ENCODE measurements at places on chromosomes 12 and 14.
A peak's percentile ranks its signal among the peaks of the same experiment; 100 is the strongest.

GRCh38 chr12:15597125-15597830 lies 191.9 kb downstream of the EPS8 start:
- no peak for DNase-seq

GRCh38 chr12:24425601-24425970 lies 476.1 kb upstream of the SOX5 start:
- DNase-seq, result no peak

DNA sequence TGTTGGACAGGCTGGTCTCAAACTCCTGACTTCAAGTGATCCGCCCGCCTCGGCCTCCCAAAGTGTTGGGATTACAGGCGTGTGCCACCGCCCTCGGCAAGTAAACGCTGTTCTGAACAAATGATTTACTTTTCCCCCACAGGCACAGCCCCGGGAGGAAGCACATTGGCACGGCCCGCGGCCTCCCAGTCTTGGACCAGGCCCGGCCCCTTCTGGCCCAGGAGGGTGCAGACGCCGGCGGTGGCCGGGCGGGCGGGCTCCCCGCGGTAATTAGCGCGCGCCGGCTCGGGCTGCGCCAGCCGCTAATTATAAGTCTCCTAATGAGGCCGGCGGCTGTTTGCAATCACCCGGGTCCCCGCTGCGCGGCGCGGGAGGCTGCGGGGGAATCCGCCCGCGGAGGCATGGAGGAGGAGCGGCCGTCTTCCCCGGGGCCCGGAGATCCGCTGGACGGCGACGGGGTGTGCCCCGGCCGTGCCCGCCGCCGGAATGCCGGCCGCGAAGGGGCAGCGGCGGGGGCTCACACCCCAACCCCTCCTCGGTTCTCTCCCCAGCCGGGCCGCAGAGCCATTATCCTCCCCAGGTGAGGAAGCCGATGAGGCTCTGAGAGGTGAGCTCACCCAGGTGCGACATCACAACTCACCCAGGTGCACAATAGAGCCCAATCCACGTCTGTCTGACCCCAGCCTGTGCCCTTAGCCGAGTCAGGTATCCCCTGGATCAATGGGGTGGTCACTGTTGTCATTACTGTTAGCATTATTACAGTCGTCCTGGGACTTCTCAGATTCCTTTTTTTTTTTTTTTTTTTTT lies 3.3 kb upstream of the POP5 start:
- DNase-seq, result no peak

- DNase-seq, result no peak
Observed at GRCh38 chr14:36087411-36087810, 89.1 kb downstream of the PTCSC3 start.

- DNase-seq, result peak; percentile 29
Observed at GRCh38 chr14:103427485-103428443, 42.5 kb downstream of the MARK3 start.

DNA sequence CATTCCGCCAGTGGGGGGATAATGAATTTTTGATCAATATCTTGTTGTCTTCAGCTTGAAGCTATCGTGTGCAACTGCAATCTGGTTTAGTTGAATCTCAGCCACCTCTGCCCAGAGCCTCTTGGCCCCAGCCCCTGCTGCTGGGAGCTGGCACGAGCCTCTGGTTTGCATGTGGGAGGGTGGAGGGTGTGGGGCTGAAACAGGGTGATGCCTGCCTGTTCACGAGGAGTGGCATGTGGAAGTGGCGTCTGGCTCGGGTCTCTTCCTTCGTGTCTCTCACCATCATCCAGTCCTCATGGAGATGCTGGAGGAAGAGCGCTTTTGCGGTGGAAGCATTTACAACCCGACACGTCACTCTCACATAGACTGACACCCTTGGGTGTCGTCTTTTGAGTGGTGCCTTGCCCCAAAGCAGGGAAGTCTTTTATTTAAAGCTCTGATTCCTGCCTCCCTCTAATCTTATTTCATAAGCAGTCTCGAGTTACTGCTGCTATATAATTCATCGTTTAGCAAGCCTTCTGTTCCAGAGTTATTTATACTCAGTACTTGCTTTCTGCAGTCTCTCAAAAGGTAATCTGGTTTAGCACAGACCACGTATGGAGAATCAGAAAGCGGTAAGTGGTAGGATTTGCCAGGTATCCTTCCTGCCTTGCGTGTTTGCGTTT lies 64.5 kb downstream of the AACS start:
- DNase-seq, result no peak

GRCh38 chr14:98278800-98279199 lies 993.2 kb downstream of the BCL11B start:
- DNase-seq, result no peak

DNA sequence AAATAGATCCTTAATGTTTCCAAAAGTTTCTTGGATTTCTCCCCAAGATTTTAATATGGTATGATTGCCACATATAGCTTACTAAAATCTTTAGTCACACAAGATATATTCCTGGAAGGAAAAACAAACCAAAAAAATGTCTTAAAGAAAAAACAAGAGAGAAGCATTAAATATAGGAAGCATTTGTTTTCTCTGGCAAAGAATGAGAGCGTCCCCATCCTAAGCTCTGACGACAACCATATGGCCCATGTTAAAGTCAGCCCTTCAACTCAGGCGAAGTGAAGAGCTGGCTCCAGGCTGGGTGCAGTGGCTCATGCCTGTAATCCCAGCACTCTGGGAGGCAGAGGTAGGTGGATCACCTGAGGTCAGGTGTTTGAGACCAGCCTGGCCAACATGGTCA lies 35.6 kb downstream of the GCH1 start:
- DNase-seq, result no peak

DNA sequence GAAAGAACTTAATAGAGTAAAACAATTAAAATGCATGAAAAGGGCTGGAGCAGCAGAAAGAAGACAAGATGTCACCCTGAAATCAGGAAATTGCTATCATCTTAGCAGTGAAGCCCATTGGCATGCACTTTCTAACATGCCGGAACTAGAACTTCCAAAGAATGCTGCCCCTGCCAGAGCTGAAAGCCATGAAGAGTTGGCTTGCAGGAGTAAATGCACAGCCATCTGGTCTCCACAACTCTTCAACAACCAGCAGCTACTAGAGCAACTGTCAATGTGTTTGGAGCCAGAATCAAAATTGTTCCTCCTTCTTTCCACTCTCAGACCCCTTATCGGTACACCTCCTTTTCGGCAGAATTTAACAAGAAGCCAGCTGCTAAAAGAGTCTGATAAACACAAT lies 414.1 kb downstream of the KCNH5 start:
- DNase-seq, result no peak

GRCh38 chr12:91327131-91327530 lies 144.5 kb upstream of the DCN start:
- no peak for DNase-seq

DNA sequence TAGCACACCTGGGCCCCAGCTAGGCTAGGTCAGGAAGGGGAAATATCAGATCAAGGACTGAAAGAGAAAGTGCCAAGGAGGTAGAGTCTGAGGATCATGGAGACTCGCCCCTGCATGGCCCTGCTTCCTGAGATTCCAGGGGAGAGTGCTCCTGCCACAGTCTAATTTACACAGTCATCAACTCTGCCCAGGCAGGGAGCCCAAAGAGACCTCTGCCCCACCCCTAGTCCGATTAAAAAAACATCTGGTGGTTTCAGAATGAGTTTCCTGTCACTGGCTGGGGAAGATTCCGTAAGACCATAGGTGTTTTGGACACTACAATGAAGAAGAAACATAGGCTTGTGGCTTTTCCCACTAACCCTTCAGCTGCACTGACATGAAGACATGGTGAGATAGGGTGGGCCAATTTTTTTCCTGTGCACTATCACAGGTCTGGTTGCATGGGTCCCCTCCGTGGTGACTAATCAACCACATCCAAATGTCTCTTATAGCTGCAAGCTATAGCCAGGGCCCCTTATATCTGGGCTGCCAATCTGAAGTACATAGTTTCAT lies 31.5 kb upstream of the GZMB start:
- DNase-seq, result no peak

DNA sequence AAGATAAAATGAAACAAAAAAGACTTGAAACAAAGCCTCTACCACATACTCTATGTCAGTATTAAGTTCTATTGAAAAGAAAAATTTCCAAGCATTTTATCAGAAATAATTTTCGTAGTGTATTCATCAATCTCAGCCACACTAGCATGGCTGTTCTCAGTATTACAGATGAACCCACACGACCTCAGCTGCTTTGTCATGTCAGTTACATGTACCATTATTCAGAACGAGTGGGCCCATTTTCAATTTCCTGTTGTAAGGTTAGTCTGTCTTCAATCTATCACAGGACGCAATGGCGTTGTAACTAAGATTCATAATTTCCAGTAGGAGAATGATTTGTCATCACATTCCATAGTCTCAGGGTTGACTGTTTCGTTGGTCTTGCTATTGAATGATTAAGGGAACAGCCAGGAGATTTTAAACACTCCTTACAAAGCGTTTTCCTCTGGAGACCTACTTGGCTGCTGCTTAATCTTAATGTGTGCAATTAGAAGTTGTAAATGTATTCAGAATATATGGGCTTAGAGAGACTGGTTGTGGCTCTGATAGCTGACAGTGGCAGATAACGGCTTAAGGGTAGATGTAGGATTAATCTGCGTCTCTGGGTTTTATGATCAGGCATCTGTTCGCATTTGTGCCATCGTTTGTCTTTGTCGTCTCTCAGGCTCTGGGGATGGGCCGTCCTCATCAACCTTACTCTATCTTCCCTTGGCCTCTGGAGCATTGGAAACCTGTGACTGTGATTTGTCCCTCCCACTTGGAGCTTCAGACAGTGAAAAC lies 65.4 kb downstream of the GLT1D1 start:
- no peak for DNase-seq

DNA sequence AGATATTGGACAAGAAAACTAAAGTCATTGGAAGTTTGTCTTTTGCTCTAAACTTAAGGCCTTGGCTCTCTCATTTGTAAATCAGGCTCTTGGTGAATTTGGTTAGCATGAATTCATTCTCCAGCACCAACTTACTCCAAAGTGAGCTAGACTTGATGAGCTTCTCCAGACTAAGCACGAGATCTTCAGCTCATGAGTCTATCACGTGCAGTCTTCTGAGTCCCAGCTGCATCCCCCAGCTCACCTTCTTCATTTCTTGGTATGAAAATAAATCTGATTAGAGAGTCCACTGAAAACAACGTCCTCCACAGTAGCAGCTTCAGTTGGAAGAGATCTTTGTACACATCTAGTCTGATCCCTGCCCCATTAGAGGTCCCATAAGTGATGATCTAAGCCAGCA lies 52.5 kb upstream of the DDX11 start:
- DNase-seq, result no peak

- no peak for DNase-seq
Observed at GRCh38 chr12:72586456-72586855, 314.3 kb downstream of the TRHDE start.

- DNase-seq, result no peak
Observed at GRCh38 chr14:42884100-42884499, 1277.4 kb downstream of the LRFN5 start.

DNA sequence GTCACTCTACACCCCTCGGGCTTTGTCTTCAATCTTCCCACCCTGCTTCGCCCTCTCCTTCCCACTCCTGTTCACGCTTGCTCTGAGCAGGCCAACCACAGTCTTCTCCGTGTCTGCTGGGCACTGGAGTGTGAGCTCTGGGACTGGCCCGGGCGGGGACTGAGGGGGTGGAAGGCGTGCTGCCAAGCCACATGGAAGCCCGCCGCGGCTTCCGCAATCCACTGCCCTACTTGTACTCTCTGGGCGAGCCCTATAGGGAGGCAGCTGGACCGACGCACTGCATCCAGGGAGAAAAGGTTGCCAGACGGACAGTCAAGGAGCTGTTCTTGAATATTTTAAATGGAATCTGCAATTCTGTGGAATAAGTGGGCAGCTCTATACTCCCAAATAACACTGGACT lies 24.8 kb downstream of the GOLGA3 start:
- no peak for DNase-seq

GRCh38 chr12:119229205-119229604 lies 50.5 kb downstream of the HSPB8 start:
- no peak for DNase-seq

DNA sequence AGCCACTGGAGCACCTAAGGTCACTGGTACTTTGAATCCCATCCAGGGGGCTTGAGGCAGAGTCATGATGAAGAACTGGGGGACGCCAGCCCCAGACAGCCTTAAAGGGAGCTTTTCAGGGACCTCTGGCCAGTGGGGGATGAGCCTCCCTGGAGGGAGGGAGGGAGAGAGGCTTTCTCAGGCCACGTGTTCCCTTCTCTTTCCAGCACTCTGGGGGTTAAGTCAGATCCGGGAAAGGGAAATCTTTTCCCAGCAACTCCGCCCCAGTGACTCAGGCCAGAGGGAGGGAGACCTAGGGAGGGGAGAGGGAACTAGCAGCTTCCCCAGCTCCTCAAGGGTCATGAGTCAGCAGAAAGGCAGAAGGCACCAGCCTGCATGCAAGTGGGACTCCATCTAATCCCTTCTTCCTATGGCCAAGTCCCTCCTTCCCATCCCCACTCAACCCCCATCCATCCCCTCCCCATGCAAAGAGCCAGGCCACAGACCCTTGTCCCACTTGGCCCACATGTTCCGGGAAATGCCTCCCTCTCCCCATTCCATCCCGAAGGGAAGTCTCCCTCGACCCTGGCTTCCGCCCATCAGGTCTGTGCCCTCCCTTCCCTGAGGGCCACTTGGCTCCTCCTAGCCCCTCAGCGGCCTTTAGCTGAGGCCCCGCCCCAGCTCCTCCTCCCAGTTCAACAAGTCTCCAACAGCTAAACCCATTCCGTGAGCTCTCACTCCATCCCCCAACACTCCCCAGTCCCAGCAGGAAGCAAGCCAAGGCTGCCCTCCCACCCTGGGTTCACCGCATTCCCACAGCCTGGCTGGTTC lies 5.6 kb downstream of the TNFRSF1A start:
- DNase-seq, result peak; percentile 89
